ENCODE measurements at places on chromosomes 7 and 10. TPM values are rescaled to one million over a fixed set of nuclear protein-coding genes. Genes with fewer than 3 reads are reported as not detected.

The VENTX gene
- not detected for total RNA-seq

The NKX1-2 gene
- total RNA-seq = not detected

The TCTN3 gene
- 22.8 TPM for total RNA-seq

The CALHM1 gene
- not detected for total RNA-seq

The C10orf53 gene
- total RNA-seq = not detected

The EEPD1 gene
- total RNA-seq = 3.7 TPM

The STOX1 gene
- total RNA-seq = 0.79 TPM

The FBXL13 gene
- 1.2 TPM for total RNA-seq

The MGMT gene
- total RNA-seq = 22.0 TPM

The FAM25A gene
- total RNA-seq = not detected

The AGAP9 gene
- 14.8 TPM for total RNA-seq

The ATOH7 gene
- not detected for total RNA-seq

Data from naive thymus-derived CD4-positive, alpha-beta T cell (primary cell).